ENCODE measurements at places on chromosomes 1 and 21.

GRCh38 chr1:4085546-4085945 is 185.5 kb upstream of the C1orf174 start:
- DNase-seq, result no peak

GRCh38 chr1:102435483-102435882 is 438.8 kb upstream of the OLFM3 start:
- no peak for DNase-seq

- DNase-seq, result no peak
Observed at GRCh38 chr1:226646026-226646869, 92.8 kb downstream of the ITPKB start.

GRCh38 chr1:226960944-226961765 is 21.1 kb downstream of the COQ8A start:
- DNase-seq, result no peak

DNA sequence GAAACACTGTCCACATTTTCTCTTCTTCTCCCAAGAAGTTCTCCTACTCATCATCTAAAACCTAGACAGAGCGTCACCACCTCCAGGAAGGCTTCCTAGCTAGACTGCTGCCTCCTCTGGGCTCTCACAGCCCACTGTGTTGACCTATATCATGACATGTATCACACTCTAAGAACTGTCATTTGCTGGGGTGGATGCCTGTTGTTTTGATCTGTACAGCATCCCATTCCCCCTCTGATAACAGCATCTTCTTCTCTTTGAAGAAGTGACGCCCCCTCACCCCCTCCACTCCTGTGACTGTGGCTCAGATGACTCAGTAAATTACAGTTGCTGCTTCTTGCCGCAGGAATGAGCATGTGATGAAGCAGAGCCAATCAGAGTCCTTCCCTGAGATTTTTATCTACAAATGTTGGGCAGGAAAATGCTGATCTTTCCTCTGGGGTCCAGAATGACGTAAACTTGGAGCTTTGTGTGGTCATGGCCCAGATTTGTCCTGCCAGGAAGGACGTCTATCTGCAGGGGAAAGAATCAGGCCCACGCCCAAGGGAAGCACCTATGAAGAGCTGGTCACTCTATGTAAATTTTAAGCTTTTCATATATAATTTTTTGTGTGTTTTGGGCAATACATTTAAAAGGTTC is 28.0 kb upstream of the FOXO6 start:
- DNase-seq, result peak; percentile 6

DNA sequence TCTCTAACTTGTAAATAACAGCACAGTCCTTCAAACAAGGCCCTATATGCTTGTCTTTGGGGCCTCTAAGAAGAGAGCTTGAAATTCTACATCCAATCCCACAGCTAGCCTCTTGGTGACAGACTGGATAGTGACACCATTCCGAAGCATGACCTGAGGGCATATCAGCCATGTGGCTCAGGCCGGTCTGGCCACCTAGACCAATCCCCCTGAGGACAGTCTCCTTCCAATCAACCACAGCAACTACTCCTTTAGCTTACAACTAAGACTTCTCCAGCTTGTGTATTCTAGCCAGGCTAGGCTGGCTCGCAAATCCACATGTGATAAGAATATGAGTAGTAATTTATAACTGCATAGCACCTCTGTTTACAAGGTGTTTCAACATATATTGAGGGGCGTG is 14.0 kb downstream of the BCAR3 start:
- no peak for DNase-seq

GRCh38 chr1:6743189-6744101 is 41.8 kb upstream of the CAMTA1 start:
- DNase-seq, result peak; percentile 79

DNA sequence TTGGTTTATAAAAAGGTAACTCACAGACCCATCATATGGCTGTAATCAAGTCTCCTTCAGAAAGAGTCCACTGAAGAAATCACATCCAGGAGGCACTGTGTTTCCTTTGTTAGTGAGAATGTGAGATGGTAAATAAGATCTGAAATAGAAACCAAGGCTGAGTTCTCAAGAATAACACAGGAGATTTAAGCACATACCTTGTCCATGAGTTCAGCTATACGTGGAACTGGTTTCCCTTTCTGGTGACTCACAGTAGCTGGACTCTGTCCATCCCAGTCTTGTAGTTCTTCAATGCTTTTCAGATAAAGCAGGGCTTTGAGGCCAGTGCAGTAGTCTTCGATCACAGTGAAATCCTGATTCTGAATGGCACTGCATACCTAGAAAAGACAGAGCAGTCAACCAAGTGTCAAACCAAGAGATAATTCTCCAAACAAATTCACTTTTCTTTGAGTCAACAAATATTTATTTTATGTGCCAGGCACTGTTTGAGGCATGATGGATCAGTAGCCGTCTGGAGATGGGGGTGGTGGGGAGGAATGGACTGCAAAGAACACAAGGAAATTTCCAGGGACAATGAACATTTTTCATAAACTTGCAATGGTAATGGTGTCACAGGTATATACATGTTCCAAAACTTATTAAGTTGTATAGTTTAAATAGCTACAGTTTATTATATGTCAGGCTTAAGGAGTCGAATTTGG is 471.4 kb downstream of the PTBP2 start:
- no peak for DNase-seq
